ENCODE measurements at places on chromosomes 4 and X.

DNA sequence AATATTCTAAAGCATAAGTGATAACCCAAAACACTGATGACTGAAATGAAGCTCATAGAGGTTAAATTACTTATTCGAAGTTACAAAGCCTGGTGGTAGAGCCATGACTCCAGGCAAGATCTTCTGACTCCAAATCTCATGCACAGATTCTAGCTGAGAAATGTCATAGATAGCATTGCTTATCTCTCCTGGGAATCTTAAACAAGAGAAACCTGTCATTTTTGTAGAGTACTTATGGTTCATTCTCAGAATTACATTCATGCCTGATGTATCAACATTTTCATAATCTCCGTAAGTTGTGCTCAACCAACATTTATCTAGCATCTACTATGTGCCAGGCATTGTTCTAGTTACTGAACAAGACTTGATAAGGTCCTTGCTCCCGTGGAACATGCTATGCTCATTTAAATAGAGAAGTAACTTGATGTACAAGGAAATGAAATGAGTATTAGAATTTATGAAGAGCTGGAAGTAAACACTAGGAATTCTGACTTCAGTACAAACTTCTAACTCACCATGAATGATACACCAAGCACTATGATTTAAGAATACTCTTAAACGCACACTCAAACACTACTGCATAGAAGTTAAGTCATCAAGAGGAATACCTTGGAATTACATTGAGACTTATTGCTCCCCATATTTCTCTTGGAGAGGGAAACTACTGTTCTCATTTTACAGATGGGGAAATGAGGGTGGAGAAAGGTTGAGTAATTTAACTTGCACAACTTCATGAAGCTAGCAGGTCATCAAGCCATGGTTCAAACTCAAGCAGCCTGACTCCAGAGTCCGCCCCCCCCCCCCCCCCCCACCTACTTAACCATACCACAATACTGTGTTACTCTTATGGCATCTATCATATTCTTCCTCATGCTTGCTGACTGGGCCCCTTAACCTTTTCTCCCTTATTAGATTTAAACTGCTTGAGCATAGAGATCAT is 45.4 kb downstream of the MBNL3 start:
- DNase-seq: no peak

GRCh38 chr4:179441596-179441995 is 1999.4 kb upstream of the AGA start:
- DNase-seq: no peak

DNA sequence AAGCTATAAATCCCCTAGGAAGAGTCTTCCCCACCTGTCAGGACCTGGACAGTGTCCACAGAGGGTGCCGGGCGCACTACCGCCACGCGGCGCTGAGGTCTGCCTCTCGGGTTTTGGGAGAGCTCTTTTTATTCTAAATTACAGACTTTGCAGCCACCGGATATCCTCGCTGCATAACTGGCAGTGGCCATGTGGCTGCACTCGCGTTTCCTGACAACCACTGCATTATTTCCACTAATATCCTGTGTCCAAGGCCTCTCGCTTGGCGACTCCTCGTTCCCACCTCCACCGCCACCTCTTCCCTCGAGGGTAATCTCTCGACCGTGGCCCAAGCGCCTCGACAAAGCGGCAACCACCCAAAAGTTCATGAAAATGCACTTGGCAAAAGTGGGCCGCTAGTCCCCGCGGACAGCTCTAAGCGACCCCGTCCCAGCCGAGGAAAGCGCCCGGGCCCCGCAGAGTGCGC is 512 bp upstream of the TMEM131L start:
- peak; percentile 74 for DNase-seq

- no peak for DNase-seq
Measured at GRCh38 chr4:3489451-3489962, 26.4 kb downstream of the DOK7 start.

DNA sequence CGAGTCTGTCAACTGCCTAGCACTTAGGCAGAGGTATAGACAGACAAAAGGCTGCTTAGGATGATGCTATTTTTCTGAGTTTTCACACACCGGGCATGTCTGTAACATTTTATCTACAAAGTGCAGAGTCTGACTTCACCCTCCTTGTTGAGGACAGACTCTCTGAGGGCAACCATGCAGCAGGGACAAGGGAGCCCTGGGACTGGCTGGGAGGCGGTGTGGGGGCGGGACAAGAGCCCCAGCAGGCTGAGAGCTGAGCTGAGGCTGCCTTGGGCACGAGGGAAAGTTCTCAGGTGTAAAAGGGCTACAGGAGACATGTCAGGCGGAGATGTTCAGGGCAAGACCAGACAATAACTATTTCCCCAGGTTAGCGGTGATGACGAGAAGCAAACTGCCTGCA is 81.6 kb downstream of the GATB start:
- DNase-seq: no peak

DNA sequence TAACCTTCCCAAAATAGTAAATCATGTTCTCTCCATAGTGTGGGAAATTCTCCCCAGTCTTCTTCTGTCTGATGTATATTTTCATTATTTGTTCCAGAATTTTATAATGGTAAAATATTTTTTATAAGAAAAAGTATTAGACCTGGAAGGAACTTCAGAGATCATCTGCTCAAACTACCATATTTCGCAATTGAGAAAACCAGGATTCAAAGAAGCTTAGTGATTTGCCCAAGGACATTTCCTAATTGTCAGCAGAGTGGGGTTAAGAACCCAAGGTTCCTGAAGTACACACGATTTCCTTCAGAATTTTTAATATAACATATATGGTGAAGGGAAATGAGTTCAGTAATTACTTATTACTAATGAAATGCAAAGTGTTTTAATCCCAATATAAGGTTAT is 24.1 kb downstream of the OCIAD1 start:
- no peak for DNase-seq

DNA sequence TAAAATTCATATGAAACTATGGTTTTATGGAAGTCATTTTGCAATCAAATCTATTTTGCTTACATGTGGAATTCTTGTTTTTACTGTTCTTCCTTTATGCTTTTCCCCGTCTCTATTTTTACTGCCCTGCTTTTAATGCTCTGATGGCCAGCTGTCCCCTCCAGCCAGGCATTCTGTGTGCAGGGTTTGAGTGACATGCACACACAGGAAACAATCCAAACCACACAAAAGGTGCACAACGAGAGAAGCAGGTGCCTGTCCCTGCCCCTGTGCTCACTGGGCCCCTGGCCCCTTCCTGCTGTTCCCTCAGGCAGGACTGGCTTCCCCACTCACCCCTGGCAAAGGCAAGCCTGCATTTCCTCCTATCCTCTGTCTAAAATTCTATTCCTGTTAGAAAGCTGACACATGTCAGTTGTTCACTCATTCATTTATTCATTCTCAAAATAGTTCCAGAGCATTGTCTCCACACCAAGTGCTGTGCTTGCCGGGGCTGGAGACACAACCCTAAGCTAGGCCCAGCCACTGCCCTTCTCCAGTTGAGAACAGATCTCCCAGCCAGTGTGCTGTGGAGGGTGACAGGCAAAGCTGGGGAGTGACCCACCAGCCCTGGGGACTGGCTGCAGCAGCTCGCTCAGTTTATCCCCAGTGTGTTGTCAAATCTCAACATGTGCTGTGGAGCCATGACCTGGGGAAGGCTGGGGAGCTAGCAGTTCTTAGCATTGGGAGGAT is 346.3 kb downstream of the FBXW7 start:
- peak; percentile 16 for DNase-seq
